OCI-LY7 (cell line): ENCODE measurements at places on chromosomes 1 and 21. TPM values are rescaled to one million over a fixed set of nuclear protein-coding genes. Genes with fewer than 3 reads are reported as not detected.
A peak's percentile ranks its signal among the peaks of the same experiment; 100 is the strongest.

- DNase-seq = no peak
These were observed 25.5 kb downstream of the TRPM2 start for GRCh38 chr21:44378646-44379514.

Gene PLPPR4
- total RNA-seq = not detected in 2 replicates

Gene ZFP69
- 5.6 and 6.2 TPM in 2 replicates for total RNA-seq

GRCh38 chr1:203328714-203329122 is 22.2 kb downstream of the FMOD start:
- DNase-seq = peak; percentile 75

- no peak for DNase-seq
These were observed 1.6 kb downstream of the TMEM200B start for GRCh38 chr1:29121936-29122681.

DNA sequence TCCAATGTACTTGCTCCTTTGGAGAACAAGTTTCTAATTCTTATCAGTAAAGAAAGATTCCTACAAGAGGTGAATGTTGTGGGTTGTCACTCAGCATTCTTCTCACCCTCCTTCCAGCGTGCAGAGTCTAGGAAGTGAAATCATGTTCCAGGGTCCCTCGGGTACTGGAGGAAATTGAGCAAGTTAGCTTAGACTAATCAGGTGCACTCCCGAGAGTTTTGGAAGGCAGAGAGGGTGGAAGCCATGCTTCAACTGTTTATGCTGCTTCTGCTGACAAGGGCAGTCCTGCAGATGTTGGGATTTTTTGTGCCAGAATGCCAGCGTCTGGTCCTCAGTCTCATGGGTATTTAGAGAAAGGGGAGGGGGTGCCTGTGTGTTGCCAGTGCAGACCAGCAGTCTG is 5.3 kb upstream of the C1orf115 start:
- DNase-seq = no peak

- DNase-seq = no peak
These were observed 137.2 kb downstream of the KCTD3 start for GRCh38 chr1:215704089-215704860.

Gene METTL25B
- total RNA-seq = 45.6 and 54.1 TPM in 2 replicates

Gene CFAP107
- not detected in 2 replicates for total RNA-seq

DNA sequence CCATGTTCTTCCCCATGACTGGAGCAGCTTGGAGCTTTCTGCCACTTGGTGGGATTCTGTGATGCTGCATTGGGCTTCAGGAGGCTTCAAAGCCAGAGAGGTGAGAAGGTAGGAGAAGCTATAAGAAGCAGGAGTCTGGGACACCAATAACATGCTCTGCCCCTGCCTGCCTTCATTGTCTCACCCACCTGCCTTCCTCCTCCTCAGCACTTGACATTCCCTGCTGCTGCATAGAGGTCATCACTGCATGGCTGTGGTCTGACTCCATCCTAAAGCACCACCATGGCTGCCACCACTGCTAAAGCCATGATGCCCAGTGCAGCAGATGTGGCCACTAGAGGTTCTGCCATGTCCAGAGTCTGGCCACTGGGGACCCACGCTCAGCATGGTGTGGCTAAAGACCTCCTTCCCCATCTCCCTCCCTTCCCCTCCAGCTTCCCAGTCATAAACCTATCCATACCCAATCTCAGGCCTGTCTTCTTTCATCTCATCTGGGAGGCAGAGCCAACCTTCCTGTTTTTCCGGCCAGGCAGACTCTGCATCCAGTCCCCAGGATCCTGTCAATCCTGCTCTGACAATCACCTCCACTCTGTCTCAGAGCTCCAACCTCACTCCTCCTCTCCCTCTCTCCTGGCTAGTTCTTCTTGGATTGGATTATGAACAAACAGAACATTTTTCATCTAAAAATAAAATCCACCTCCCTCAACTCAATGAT is 285.1 kb upstream of the POU3F1 start:
- DNase-seq = no peak

- no peak for DNase-seq
These were observed 93.6 kb downstream of the SIM2 start for GRCh38 chr21:36792505-36792967.

DNA sequence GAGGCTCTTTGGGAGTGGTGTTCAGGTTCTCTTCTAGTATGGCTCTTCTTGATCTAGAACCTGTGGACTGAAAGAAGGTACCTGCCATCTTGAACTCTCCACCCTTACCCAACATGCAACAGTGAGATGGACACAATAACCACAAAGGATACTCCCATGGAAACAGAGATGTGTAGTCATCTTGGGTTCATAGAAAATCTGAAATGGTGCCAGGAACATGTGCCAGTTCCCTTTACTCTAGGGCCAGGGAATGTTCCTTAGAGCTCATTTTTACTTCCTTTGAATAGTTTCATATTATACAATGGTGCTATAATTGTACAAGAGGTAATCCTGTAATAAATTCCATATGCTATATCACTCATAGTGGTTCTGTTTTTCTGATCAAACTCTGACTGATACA is 13.2 kb upstream of the SCYL3 start:
- DNase-seq = no peak

- DNase-seq = no peak
These were observed 36.5 kb upstream of the ZP4 start for GRCh38 chr1:237927198-237927597.

DNA sequence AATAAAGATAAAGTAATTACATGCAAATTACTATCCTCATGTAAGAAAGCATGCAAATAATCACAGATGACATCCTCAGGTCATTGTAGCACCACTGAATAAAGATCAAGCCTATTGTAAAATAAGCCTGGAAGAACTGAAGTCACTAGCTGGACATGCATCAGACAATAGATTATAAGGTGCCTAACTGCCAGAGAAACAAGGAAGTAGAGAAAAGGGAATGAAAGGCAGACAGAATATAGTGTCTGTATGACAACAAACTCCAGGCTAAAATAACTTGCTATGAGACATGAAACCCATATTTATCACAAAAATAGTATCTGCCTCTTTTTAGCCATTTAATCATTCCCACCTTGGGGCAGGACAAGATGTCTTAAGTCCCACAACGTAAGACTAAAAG is 108.7 kb downstream of the ENAH start:
- DNase-seq = no peak

Gene PLA2G4A
- not detected in 2 replicates for total RNA-seq

DNA sequence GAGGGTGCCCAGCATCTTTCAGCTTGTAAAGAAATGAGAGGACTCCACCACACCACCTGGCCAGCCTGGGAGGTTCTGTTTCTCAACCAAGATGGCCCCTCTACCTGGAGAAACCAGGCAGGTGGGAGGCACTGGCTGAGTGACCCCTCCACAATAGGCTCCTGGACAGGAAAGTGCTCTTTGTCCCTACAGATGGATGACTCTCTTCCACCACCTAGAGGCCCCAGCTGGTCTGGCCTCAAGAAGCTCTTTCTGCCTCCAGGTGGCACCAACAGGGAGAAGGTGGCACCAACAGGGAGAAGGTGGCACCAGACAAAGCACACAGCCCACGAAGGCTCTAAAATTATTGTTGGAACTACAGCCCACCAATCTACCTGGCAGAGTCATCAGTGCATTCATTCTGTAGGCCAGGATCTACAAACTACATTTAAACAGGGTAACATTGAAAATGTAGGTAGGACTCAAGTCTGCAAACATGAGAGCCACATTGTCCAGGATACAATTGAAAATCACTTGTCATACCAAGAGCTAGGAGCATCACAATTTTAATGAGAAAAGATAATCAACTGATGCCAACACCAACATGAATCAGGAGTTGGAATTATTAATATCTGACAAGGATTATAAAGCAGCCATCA is 14.4 kb downstream of the TMPRSS3 start:
- peak; percentile 64 for DNase-seq

DNA sequence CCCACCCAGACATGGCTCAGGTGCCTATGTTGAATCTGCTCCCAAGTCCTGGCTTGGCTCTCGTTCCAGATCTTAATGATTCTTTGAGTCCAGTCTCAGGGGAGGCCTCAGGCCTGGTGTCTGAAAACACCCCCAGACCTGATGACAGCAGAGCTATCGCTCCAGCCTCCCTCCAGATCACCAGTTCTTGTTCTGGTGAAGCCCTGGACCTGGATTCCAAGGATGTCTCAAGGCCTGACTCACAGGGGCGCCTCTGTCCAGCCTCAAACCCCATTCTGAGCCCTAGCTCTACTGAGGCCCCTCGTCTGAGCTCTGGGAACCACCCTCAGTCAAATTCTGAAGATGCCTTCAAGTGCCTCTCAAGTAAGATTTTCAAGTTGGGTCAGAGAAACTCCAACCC is 11.4 kb downstream of the MROH7 start:
- no peak for DNase-seq

Gene SWT1
- total RNA-seq = 2.2 and 2.6 TPM in 2 replicates

DNA sequence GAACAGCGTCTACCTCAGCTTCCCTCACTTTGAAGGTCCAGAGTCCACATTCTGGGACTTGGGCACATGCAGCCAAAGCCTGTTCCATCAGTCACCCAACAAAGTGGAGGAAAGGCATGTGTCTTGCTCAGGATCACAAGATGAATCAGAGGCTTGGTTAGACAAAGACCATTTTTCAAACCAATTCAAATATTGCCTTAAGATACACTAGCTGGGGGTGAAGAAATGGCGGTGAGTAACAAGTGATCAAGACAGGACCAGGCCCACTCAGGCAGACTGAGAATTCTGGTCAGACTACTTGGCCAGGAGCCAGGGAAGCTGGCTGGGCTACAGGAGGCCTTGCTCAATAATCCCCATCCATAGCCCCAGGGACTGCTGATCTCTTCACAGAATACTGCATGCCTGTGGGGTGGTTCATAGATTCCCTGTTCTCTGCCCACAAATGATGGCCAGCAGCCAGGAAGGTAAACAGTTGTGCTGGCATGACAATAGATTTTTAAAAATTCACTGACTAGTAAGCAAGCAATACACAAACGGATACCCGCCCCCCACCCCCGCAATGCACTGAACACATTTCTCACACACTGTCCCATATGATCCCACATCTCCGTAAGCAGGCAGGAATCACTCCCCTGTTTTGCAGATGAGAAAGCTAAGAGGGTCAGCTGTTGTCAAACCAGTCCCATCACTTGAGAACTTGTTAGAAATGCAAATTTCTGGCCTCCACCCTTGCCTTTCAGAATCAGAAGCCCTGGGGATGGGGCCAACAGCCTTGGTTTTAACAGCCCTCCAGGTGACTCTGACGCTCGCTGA is 27.2 kb downstream of the ERI3 start:
- no peak for DNase-seq

- DNase-seq = peak; percentile 73
These were observed 3.0 kb upstream of the RGS2 start for GRCh38 chr1:192805832-192806323.
